ENCODE measurements at places on chromosomes 12 and 14.

DNA sequence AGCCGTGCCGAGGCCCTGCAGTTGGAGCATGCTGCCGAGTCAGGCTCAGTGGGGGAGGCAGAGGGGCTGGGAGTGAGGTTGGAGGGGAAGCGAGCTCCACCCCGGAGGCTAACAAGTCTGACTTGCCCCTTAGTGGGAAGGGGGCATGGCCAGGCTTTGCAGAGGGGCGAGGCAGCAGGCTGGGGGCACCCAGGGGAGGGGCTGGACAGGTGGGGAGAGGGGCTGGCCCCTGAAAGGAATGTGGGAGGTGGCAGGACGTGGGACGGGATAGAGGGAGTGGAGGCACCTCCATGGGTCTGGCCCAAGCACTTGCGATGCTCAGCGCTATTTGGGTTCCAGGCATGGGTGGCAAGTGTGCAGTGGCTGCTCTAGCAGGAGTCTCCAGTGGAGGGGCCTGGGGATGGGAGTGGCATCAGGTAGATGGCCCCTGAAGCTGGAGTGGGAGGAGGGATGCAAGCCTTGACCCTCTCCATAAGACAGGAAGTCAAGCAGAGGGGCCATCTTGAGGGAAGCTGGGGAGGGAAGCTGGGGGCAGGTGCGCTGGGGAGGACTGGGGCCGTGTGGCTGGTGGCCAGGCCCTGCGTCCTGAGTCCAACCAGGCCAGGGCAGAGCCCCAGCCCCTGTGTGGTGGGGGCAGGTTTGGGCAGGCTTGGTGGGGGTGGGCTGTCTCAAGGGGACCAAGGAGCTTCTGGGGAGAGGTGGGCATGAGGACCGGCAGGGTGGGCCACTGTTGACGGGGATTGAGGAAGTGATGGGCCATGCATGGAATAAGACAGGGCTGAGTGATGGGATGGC lies 2.6 kb downstream of the TRMT61A start:
- no peak for DNase-seq

GRCh38 chr12:2168808-2169207 lies 116.0 kb downstream of the CACNA1C start:
- DNase-seq: no peak

- no peak for DNase-seq
Measured at GRCh38 chr12:71276541-71276940, 118.7 kb upstream of the TSPAN8 start.

DNA sequence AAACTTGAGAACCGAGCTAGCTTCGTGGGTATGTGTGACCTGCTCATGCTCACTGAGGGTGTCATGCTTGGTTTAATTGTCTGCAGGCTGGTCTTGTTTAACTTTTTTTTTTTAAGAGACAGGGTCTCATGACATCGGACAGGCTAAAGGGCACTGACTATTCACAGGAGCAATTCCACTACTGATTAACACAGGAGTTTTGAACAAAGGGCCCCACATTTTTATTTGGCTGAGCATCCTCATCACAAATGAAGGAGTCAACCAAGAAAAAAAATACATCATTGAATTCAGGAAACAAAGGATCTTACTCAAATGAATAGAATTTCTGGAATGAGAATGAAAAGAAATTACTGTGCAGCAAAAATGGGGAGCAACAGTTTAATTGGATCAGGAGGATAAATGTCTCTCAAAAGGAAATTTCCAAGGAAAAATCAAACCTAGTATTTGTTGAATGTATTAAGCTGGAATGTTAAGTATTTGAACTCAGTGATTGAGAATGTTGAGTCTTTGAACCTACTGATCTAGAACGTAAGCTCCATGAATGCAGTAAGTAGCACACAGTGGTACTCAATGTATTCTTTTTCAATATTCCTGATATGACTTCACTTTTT lies 20.8 kb upstream of the PYROXD1 start:
- DNase-seq: no peak

GRCh38 chr12:121595520-121595919 lies 14.7 kb upstream of the KDM2B start:
- no peak for DNase-seq

DNA sequence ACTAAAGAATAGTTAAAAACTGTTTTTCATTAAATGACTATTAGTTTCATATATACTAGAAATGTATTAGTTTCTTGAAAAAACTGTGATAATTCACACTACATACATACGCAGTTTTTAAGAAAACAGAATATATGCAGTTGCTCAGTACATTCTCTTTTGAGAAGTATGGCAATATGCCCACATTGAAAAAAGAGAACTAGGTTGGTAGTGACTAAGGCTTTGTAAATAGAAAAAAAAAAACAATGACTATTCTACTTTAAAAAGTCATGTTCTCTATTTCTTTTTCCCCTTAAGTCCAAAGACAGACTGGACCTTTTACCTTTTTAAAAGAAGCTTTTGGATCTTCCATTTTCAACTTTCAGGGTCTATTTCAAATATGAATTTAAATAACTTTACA lies 25.0 kb downstream of the SNX6 start:
- no peak for DNase-seq

- no peak for DNase-seq
Measured at GRCh38 chr14:32330351-32331111, 1.4 kb downstream of the AKAP6 start.

DNA sequence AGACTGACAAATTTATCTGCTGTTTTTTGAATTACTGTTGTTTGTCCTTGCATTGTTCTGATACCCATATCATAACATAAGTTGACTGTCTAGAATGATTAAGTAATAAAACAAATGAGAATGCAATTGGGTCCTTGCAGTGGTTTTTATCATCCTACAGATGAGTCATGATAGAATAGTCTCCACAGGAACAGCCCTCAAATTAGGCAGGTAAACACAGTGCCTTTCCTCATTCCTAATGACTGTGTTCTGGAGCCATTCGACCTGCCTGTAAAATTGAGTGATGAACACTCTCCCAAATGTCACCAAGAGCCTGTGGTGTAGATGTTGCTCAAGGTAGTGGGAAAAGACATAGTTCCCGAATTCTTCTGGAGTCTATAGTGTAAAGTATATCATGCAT lies 12.3 kb downstream of the NKX2-8 start:
- DNase-seq: no peak

DNA sequence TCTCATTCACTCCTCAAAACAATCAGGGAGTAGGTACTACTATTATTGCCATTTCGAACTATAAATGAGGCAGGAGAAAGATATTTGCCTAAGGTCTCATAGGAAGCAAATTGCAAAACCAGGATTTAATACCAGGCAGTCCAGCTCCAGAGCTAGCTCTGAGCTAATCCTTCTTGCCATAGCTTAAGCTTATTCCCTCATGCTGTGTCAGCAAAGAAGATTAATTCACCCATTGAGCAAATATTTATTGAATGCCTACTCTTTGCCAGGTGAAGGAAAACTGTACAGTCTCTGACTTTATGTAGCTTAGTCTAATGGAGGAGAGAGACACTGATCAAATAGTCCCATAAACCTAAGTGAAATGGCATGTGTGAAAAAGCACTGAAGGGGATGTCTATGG lies 19.5 kb downstream of the KCNA5 start:
- DNase-seq: no peak

DNA sequence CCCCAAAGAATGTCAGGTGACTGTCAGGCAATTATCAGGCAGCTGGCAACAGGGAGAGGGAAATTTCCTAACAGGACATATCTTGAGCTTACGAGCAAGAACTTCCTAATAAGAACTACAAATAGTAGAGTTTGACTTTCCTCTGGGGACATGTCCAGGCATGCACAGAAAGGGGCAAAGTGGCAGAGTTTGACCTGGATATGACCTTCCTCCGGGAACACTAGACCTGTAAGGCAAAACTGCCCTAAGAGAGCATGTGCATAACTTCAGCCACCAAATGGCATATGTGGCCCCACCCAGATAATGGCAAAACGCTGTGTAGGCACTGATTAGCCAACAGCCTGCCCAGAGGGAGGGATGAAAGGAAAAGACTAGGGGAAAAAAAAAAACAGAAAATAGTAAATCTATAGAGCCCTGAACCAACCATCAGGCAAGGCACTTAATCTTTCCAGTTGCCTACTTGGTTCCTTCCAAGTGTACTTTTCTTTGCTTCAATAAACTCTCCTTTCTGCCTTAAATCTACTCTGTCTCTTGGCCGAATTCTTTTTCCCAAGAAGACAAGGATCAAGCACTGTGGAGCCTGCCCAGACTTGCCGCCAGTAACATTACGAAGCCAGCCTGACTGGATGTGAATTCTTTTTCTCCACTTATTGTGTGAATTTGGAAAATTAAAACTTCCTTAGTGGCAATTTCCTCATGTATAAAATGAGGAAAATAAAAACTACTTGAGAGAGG lies 164.1 kb downstream of the SPTSSA start:
- DNase-seq: no peak

DNA sequence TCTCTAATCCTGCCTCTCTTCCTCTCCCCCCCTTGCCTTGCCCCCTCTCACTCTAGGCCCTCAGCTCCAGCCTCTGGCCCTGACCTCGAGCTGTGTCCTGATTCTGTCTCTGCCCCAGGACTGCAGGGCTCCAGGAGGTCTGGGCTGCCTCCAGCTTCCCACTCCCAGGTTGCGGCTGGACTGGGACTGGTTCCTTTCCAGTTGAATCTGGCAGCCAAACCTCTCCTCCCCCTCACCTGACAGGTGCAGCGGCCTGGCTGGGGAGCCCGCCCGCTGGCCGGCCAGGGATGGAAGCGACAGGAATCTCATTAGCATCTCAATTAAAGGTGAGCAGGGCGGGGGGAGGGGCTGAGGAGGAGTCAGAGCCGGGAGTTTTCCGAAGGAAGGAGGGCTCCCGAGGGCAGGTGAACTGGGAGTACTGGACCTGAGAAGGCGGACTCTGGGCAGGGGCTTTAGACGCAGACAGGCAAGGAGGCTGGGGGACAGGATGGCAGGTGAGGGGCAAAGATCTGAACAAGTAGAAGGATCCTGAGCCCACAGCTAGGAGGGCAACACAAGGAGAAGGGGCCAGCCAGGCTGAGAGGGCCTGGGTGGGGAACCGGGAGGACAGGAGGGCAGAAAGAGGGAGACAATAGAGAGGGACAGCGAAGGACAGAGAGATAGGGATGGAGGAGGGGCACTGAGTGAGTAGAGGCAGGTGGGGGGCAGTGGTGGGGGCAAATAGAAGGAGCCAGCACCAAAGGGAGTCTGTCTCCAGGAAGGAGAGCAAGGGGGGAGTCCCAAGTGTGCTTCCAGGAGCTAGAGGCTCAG lies at the start of gene SCNN1A:
TSS of gene SCNN1A (minus strand) at position 295 of the 810 bp plus-strand sequence. CDS start 780 bp downstream, outside the sequence.
- DNase-seq: no peak

DNA sequence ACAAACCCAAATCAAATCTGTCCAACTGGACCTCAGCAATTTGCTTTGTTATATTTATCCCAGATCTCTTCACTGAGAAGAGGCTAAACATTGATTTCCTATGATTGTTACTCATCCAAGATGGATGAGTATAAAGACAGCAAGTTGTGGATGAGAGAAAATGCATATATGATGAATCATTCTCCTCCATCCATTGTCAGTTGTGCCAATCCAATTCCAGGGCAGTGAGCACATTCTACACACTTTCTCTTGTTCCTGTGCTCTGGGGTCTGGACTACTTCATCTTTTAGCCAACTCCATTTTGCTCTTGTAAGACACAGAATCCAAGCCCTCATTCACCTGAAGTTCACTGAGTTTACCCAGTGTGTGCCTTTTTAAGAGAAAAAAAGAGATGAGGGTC lies 105.7 kb downstream of the GCH1 start:
- no peak for DNase-seq

- DNase-seq: no peak
Measured at GRCh38 chr12:59937148-59937547, 341.3 kb downstream of the SLC16A7 start.

GRCh38 chr14:67269298-67270060 lies 28.2 kb downstream of the PALS1 start:
- DNase-seq: no peak

DNA sequence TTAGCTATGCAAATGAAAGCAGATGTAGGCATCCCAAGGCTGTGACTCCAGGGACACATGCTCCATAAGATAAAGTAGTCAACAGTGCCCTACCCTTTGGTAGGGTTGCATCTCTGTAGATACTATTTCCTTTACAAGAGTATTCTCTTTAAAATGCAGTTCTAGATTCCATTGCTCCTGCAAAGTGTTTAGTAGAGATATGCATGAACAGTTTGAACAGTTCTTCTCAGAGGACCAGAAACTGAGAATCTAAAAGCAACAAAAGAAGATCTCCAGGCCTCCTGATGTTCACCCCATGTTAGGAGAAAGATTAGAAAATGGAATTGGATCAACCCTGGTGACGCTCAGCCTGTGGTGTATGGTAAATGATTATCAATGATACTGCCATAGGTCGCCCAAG lies 121.2 kb downstream of the KCNK10 start:
- DNase-seq: no peak

DNA sequence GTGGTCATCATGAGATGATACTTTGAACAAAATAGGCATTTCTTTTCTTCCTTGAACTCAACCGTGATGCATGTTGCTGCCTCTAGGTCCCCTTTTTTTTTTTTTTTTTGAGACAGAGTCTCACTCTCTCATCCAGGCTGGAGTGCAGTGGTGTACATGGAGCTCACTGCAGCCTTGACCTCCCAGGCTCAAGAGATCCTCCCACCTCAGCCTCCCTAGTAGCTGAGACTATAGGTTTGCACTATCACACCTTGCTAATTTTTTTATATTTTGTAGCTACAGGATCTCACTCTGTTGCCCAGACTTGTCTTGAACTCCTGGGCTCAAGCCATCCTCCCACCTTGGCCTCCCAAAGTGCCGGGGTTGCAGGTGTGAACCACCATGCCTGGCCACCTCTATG lies 20.6 kb downstream of the DIP2B start:
- DNase-seq: no peak

DNA sequence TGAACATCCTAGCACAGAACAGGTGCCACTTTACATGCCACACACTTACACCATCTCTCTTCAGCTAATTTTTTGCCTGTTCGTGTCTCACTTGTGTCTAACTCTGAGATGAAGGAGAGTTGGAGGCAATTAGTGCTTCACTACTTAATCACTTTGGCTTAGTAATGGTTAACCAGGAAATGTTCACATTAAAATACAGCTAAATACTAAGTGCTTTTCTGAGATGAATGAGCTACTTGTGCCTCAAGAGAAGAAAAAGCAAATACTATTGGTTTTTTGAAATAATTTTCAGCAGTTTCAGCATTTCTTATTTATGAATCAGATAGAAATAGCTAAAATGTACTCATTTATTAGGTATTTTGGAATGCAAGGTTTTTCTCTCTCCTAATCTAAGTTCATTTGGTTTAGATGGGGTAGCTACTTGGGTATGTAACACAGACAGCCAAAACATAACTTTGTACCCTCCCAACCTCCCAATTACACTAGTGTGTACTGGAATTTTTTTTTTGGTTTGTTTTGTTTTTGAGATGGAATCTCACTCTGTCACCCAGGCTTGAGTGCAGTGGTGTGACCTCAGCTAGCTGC lies 1474.1 kb upstream of the SEL1L start:
- no peak for DNase-seq

Measured in GM13977 (cell line).